ENCODE measurements at places on chromosomes 6 and 20.

DNA sequence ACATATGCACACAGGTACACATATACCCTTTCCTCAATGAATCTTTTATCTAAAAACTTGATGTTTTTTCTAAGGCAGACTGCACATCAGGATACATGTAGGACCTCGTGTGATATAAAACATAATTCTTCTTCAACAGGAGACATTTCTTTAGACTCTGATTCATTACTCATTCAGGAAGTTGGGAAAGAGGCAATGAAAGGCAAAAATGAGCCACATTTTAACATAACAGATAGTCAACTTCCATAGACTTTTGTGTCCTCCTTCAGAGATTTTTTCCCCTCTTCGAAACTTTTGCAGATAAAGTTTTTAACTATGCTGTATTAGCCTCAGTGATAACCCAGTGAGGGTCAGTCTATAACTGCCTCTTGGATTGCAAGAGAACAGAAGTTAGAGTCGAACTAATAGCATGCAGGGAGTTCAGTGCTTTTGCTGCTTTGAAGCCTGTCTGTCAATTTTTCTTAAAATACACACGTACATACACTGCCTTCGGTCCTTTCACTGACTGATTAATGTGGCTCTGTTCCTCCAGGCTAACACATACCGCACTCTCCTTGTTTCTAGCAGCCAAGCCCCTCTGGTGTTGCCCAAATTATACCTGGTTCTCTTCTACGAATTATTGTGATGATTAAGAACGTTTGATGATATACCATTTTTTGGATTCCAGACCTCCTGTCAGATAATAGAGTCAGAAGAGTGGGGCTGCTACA is 562.5 kb upstream of the MAP3K7 start:
- DNase-seq = no peak

GRCh38 chr6:44176130-44176761 is 17.6 kb downstream of the CAPN11 start:
- DNase-seq = no peak

DNA sequence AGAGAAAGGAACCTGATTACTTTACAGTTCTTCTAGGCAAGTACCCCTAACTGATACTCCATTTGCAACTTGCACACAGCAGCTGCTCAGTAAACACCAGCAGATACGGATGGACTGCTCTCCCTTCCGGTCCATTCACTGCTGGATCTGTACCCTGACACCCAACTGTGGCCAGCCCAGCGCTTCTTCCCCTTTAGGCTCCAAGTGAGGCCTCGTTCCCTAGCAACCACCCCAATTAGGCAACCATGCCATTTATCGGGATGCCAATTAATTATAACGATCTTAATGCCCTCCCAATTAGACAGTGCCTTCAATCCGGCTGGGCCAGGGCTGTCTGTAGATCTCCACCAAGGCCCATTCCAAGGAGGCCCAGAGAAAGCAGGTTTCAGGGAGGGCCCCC is 3.2 kb downstream of the SULF2 start:
- DNase-seq = no peak

DNA sequence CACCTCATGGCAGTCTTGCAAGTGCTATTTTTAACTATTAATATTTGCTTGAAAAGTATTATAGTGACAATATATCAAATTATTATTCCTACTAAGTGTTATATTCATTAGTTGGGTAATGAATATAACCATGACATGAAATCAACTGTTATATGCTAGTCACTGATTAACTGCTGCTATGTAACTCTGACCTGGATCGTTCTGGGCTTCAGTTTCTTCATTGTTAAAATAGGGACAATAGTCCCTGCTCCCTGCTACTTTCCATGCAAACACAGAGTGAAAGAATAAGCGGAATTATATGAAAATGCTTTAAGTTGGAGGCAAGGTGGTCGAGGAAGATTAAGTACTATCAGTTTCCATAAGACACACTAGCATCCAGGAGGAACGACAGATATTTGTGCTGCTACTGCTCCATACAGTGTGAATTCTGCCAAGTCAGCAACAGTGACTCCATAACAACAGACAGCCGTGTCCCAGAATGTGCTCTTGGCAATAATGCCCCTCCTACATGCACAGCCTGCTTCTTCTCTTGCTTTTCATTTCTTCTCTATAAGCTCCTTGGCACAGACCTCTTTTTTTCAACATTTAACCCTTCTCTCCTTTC is 107.2 kb downstream of the CHD6 start:
- no peak for DNase-seq

GRCh38 chr20:12053353-12053752 is 135.7 kb downstream of the BTBD3 start:
- no peak for DNase-seq

- DNase-seq = no peak
Observed at GRCh38 chr6:134272374-134272773, 45.5 kb downstream of the SGK1 start.

- DNase-seq = no peak
Observed at GRCh38 chr20:38685853-38686473, 38.3 kb upstream of the SLC32A1 start.

DNA sequence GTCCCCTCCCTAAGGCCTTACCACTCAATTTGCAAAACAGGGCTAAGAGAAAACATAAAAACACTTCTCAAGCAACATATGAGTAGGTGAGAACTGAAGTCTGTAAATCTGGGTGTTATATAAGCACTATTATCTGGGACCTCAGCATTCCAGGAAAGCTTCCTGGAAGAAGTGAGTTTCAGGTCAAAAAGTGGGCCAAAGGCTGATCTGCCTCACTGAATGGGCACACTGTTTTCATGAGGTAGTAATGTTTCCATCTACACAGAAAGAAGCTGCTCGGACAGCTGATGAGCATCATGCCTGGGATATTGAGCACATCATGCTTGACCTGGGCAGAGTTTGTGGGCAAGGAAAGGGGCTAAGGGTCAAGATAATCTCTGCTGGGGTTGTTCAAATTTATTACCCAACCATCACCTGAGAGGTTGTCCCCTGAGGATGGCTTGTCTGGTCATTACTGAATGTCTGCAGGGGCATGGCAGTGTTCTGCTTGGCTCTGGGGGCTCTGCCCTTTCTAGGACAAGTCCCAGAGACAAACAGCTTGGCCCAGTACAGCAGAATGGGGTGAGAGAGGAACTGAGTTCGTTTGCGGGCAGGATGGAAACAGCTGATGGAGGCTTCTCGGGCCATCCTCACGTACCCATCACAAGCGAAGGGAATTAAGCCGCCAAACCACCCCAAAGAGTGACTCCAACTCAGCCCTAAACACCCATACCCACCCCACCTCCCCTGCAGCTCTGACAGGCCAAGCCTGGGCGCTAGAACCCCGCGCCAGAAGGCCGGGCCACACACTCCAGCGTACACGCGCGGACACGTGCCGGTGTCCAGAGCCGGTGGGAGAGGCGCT is 1.2 kb upstream of the SYNJ2 start:
- no peak for DNase-seq

- DNase-seq = no peak
Observed at GRCh38 chr6:156601152-156602065, 175.8 kb upstream of the ARID1B start.

GRCh38 chr20:16215041-16215440 is 358.2 kb downstream of the KIF16B start:
- no peak for DNase-seq

- no peak for DNase-seq
Observed at GRCh38 chr20:35004749-35005462, 49.2 kb downstream of the MYH7B start.

GRCh38 chr6:123777563-123777962 is 26.1 kb upstream of the NKAIN2 start:
- DNase-seq = no peak

- no peak for DNase-seq
Observed at GRCh38 chr6:30679765-30680535, 6.5 kb downstream of the PPP1R18 start.

- DNase-seq = no peak
Observed at GRCh38 chr6:41674231-41675000, 36.1 kb downstream of the MDFI start.

- DNase-seq = no peak
Observed at GRCh38 chr20:41387444-41387851, 20.8 kb upstream of the EMILIN3 start.

DNA sequence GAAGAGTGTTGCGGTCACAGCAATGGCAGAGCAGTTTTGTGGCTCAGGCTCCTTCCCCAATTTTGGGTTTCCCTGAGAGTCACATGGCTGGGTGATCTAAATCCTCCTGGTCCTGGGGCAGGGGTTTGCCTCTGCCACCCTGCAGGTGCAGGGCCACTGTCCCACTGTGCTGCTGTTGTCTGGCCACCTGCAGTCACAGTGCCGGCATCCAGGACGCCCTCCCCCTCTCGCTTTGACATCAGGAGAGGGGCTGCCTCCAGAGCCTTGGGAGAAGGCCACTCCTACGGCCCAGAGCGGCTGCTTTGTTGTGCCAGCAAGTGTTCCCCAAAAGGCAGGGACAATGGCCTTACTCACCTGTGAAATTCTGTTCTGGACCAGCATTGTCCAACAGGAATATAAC is 449.0 kb downstream of the QKI start:
- no peak for DNase-seq

GRCh38 chr20:23533161-23533560 is 35.1 kb downstream of the CST9L start:
- DNase-seq = no peak

GRCh38 chr6:32096394-32097258 is 12.5 kb downstream of the TNXB start:
- no peak for DNase-seq

- DNase-seq = no peak
Observed at GRCh38 chr6:2110504-2110903, 134.9 kb downstream of the GMDS start.

DNA sequence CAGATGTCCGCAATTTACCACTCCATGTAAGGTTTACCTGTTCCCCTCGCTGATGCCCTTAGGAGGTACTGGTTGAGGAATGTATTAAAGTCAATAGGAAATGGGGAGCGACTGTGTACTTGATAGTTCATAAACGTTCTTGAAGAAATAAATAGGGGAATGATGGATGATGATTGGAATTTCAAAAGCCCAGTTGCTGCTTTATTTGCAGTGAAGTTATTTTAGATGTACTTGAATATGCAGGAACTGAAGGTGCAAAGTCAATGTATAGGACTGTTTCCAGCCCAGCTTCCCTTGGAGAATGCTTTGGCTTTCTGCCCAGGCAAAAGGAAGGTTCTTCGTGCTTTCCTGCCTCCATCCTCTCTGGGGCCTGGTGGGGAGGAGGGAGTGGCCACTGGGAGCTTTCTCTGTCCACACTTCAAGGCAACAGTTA is 19.8 kb downstream of the ADGRF5 start:
- no peak for DNase-seq

- peak; percentile 57 for DNase-seq
Observed at GRCh38 chr6:134175532-134176263, 123.3 kb upstream of the SLC2A12 start.

DNA sequence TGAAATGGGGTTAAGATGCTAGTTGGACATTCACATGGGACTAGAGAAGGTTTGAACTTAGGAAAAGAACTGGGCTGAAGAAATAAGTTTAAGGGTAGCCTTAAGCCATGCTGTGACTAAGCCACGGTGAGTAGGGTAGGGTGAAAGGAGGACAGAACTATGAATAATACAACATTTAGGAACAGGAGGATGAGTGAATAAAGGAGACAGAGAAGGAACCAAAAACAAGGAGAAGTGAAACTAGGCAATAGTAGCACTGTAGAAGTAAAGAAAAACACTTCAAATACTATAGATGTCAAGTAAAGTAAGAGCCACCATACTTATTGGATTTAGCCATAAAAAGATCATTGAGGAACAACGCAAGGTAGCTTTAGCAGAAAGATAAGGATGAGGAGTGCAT is 111.2 kb downstream of the KCNQ5 start:
- DNase-seq = no peak

DNA sequence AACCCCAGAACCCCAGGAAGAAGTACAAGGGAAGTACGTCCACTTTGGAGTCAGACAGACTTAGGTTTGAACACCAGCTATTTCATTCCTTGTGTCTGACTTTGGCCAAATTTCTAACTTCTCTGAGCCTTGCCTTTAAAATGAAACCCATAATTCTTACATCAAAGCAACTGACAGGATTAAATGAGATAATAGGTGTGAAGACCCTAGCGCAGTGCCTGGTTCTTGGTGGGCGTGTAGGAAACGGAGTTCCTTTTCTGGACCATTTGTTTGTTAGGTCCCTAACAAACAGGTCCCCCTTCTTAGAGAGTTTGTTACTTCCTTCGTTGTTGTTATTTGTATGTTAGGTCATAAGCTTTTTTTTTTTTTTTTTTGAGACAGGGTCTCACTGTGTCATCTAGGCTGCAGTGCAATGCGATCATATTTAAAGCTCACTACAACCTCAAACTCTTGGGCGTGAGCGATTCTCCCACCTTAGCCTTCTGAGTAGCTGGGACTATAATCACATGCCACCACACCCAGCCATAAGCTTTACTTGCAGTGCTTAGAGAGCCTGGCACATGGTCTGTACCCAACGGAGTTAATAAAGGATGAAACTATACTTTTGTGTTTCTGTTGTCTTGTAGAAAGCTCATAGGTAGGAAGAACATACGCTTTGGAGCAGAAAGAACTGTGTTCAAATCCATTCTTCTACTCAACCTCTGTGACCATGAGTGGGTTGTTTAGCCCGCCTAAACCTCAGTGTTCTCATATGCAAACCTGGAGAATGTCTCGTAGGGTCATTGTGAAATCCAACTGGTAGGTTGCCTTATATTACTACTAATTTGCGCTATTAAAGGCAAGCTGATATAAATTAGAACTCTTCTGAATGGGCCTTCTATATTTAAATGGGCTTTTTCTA is 21.8 kb upstream of the MROH8 start:
- DNase-seq = no peak

GRCh38 chr6:136147342-136147741 is 102.8 kb downstream of the MTFR2 start:
- DNase-seq = no peak

GRCh38 chr20:17377231-17377630 is 150.4 kb downstream of the PCSK2 start:
- no peak for DNase-seq

DNA sequence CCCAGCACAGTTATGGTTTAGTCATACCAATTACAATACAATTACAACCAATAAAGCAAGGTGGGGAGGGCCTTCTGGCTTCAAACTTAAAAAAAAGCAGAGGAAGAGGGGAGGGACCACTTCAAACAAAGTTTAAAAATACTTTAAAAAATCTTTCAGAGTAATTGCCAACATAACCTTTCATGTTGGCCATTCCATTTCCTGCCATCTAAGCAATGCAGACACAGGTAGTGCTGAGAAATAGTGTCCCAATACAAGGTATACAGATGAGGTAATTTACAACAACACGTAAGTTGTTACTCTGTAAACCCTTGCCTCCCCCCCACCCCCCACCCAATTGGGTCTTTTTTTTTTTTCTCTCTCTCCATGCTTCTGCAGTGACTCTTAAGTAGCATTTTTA is 18.8 kb upstream of the TBC1D20 start:
- no peak for DNase-seq

GRCh38 chr6:95133578-95133977 is 443.8 kb upstream of the MANEA start:
- no peak for DNase-seq

- DNase-seq = no peak
Observed at GRCh38 chr6:110495949-110496348, 19.5 kb upstream of the SLC22A16 start.

- DNase-seq = no peak
Observed at GRCh38 chr6:503610-504362, 112.2 kb downstream of the IRF4 start.
